Activated CD8-positive, alpha-beta memory T cell treated with anti-CD3 and anti-CD28 coated beads for 1 hour (primary cell): ENCODE measurements at places on chromosomes 3 and 15.

GRCh38 chr3:94778289-94778688, 715.4 kb downstream of the NSUN3 start:
- DNase-seq = no peak

DNA sequence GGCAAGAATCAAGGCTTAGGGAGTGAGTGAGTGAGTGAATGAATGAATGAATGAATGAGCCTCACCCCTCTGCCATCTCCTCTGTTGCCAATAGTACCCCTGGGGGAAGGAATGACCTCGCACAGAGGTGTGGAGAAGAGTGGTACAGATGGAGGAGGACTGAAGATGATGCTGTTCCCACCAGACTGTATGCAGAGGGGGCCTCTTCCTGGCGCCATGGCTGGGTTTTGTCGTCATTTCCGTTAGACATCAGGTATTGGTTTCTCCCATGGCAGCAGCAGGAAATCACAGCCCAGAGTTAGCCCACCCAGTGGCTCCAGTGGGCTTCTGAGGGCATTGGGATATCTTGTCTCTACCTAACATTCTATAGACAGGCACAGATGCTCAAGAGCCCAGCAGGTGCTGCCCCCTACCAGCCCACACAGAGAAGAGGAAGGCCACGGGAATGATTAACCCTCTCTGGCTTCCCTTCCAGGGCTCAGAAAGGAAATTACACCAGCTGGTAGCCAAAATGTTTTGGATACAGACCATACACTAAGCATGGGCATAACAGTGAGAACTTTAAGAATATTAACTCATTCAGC, 109.8 kb upstream of the SLC6A11 start:
- DNase-seq = no peak

DNA sequence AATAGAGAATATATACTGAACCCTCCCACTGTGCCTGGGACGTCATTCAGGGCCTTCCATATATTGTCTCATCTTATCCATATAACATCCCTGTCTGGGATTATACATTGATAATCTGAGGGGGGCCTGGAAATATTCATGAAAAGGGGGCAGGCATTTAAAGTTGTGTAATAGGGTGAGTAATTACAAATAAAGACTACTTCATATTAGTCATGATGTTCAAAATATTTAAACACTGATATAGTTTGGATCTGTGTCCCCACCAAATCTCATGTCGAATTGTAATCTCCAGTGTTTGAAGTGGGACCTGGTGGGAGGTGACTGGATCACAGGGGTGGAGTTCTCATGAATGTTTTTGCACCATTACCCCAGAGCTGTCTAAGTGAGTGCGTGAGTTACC, 97.8 kb downstream of the AQP9 start:
- no peak for DNase-seq

GRCh38 chr15:56985856-56986255, 67.4 kb downstream of the TCF12 start:
- no peak for DNase-seq

- no peak for DNase-seq
Measured at GRCh38 chr3:112302150-112302830, 8.3 kb upstream of the SLC9C1 start.

DNA sequence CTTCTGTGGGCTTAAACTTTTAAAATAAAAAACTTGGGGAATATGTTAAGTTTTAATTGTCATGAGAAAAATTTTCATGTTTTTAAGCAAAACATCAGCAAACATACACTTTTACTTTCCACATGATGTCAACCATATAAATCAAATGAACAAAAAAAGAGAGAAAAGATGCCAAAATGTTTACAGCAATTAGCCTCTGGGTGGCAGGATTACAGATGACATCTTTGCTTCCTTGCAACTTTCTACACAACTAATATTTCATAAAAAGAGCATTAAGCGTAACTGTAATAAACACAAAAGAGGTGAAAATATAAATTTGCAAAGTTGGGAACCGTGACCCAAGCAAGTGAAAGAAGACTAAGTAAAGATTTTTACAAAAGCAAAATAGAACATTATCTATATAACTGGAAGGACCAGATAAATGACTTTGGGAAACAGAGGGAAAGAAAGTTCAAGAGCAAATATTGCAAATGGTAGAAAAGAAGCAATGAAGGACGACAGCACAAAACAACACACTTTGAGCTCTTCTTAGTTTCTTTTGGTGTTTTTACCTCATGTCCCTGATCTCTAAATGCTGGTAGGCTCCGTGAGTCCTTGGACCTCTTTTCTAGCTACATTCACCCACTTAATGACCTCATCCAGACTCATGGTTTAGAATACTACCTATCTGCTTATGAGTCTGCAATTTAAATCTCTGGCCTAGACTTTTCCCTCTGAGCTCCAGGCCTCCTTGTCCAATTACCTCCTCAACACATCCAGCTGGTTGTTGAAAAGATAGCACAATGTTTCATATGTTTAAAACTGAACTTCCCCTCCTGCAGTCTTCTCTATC, 9.4 kb downstream of the TP53BP1 start:
- DNase-seq = no peak

- DNase-seq = no peak
Measured at GRCh38 chr3:50303013-50303815, at the start of gene HYAL1. TSS of gene HYAL1 (minus strand) at chr3:50303574. CDS start at chr3:50302956, 618 bp downstream.

DNA sequence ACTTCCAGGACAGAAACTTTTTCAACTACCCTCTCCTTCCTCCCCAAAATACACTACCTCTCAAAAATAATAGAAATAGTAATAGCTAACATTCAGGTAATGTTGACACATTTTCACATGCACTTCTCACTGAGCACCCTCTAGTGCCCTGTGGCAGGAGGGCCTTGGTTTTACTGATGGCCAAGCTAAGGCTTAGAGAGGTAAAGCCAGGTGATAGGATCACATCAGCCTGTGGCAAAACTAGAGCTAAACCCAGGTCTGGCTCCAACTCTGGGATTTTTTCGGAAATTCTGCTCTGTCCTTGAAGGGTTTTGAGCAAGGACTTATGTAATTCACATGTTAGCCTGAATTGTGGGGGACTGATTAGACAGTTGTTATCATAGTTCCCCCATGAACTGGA, 922 bp upstream of the TAMM41 start:
- DNase-seq = no peak

GRCh38 chr3:148087601-148088371, 609.9 kb upstream of the AGTR1 start:
- no peak for DNase-seq

DNA sequence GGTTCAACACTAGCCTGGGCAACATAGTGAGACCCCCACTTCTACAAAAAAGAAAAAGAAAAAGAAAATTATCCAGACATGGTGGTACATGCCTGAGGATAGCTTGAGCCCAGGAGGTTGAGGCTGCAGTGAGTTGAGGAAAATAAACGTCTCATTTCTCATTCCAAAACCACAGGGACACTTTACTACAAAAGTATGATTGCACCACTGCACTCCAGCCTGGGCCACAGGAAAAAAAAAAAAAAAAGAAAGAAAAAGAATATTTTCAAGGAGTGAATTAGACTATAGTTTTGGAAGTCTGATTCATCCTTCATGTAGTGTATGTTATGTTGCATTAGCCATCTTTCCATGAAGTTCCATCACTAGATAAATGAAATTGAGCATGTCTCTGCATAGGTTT, 149.5 kb upstream of the THBS1 start:
- DNase-seq = no peak

- no peak for DNase-seq
Measured at GRCh38 chr15:39471785-39472574, 108.9 kb upstream of the THBS1 start.

GRCh38 chr15:48144889-48145288, 24.1 kb downstream of the SLC24A5 start:
- DNase-seq = no peak

- DNase-seq = no peak
Measured at GRCh38 chr3:111087924-111088469, 16.4 kb downstream of the NECTIN3 start.

DNA sequence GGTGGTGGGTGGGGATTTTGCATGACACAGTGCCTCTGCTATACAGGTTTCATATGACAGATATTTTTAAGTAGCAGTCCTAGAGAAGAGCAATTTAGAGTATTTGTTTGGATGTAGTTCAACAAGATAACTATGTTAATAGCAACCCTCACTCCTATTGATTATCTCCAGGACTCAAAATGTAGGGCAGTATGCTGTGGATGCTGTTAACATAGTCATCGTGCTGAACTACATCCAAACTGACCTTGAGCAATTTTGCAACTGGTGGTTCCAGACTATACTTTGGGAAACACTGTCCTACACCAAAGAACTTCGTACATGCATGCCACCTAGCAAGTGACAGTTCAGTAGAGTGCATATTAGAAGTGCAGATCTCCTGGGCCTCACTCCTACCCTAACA, 117.6 kb downstream of the IL5RA start:
- DNase-seq = no peak

DNA sequence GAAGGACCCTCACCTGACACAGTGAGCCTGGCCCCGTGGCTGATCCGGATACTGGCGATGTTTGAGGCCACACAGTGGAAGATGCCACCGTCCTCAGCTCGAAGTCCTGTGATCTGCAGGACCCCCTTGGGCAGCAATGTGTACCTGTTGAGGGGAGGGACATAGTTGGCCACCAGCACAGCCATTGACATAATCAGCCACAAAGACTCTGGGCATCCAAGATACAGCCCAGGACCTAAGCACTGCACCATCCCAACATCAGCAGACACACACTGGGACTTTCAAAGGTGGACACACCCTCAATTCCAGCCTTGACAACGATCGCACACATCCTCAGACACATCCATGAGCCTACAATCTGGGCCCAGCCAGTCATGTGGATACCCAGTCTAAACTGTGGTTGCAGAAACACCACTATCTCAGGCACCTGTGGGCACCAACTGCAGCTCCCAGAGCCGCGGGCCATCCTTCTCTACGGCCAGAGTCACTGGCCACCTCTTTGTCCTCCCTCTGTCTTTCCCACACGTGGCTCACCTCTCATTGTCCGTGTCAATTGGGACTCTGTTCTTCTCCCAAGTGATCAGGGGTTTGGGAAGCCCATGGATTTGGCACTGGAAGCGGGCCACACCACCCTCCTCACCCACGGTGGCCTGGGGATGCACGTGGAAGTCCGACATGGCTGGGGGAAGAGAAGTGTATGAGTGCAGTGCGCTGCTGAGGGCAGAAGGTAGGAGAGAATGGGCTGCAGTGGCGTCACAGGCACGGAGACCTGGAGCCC, 31.0 kb downstream of the RNU5B-1 start:
- no peak for DNase-seq

DNA sequence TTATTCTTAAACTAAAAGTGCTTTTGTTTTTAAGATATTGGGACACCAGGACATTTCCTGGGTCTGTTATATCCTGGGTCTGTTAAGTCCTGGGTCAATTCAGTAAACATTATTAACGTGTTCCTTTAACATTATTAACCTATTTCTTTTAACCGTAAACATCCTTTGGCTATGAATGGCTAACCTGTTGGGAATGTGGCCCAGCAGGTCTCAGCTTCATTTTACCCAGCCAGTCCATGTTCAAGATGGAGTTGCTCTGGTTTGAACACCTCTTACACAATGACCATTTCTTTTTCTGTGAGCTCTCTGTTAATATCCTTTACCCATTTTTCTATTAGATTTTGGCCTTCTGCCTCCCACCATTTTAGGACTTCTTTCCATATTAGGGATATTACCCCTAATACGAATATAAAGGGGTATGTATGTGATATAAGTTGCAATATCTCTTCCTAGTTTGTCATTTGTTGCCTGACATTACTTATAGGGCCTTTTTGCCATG, 88.9 kb upstream of the NEDD4 start:
- DNase-seq = no peak

DNA sequence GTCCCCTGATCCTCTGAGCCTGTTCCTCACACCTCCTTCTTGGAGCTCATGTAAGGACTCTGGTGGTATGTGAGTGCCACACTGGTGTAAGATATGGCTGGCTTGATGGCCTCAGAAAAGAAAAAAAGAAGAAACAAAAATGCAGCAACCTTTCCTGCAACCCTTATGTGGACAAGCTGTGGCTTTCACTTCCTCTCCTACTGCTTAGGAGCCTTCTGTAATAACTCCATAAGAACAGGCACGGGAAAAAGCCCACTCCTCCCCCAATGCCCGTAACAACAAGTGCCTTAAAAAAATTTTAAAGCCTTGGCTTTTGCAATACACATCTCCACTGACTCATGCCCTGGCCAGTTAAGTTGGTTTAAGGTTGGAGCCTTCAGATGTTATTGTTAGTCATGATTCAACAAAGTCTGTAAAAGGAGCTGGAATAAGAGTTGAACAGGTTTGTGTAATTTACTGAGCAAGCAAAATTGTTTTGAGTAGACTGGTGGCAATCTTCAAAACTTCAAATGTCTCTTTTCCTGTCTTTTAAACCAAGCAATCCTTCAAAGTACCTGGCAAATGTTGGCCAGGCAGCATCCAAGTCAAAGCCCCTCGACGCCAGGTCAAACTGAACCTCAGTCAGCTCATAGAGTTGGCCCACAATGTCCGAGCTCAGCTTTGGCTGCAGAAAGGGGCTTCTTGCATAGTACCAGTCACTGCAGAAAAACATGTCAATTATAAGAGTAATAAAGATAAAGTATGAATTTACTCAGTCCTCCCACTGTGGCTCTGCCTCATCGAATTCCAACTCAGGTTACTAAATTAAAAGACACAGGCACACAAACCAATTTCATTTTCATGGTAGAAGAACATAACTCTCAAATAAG, 22.9 kb downstream of the FYCO1 start:
- no peak for DNase-seq

DNA sequence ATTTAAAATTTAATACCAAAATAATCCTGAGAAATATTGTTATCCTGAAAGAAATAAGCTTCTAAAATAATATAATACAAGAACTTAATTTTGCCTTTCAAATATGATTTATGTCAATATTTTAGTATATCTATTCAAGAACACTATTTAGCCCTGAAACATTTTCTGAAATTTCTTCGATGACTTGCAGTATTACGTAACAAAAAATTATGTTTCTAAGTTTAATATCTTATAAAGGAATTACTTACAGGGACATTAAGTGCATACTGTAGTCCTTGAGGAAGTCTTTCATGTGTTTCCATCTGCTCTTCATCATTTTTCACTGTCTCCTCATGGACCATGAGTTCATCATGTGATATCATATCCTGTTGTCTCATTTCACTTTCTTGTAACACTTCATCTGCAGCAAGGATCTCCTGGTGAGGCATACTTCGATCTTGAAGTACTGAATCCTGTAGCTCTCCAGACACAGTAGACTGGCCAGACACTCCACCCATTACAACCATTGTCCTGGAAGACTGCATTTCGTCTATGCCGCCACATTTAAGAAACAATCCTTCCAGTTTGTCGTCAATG, 62.0 kb downstream of the ZNF148 start:
- no peak for DNase-seq

DNA sequence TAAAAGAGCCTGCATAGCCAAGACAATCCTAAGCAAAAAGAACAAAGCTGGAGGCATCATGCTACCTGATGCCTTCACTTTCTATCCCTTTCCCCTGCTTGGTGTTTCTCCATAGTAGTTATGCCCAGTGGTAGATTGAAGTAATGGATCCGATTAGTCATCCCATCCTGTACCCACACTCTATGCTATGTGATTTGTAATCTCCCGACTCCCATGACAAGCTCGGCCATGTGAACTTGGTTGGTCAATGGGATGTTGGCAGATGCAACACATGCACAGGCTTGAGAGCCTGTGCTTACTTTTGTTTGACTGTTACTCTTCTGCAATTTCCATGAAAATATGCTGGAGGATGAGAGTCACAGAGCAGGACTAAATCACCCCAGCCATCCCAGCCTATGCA, 334.9 kb upstream of the DPH6 start:
- no peak for DNase-seq
